Fibroblast of villous mesenchyme (primary cell): ENCODE measurements at places on chromosomes 1 and 21. TPM values are rescaled to one million over a fixed set of nuclear protein-coding genes. Genes with fewer than 3 reads are reported as not detected.

Gene ATP1A4
- total RNA-seq, result not detected in 2 replicates

Gene FH
- total RNA-seq, result 111 and 128 TPM in 2 replicates

Gene HMGN2
- total RNA-seq, result 223 and 252 TPM in 2 replicates

Gene ANGPTL1
- 2.6 and 4.3 TPM in 2 replicates for total RNA-seq

- no peak for DNase-seq
These were observed 48.5 kb downstream of the CDC7 start for GRCh38 chr1:91549041-91549735.

DNA sequence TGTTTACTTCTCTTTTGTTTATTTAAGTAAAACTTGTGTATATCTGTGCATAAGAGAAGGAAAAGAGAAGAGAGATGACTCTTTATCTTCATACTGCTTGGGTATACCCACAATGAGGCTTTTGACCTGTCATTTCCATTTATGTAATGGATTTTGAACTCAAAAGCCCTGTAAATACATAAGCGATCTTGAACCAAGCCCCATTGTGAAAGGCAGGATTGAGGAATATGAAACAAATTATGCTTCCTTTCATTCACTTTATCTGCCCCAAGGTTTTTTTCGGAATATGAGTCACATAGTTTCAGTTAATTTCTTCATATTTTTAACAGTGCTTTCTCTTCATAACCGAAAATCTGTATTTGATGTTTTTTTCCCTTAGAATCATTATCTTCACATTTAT lies 21.4 kb downstream of the CNST start:
- DNase-seq, result peak; percentile 76

DNA sequence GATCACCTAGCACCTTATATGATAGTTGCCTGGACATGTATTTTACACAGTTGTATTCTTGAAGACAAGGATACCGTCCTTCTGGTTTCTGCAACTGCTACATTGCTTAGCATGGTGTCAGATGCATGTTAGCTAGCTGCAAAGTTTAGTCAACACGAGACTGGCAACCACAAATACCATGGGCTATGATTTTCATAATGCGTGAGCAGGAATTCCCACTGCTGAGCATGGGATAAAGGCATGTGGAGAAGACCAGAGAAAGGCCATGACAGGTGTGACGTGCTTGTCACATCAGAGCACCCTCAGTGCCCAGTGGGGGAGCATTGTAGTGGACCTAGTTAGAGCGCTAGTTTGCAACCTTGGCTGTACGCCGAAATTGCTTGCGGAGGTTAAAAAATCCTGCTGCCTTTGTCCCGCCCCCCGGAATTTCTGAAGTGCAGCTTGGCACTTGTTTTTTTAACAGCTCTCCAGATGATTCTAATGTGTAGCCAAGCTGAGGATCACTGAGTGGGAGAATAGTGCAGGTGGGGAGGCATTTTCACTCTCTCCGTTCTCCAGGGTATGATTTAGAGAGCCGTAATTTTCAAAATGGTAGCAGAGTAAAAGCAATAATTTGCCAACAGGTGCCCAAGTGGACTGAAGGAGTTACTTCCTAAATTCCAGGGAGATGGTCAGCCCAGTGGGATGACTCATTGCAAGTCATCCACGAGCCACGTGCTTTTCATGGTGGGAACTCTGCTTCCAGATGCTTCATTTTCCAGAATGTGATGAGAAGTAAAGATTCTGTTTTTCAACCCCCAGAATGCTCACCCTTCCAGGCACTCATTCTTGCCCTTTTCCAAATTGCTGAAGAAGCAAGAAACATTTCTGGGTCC lies 81.0 kb downstream of the CNIH3 start:
- DNase-seq, result peak; percentile 71

- DNase-seq, result peak; percentile 88
These were observed at the start of gene SLC6A9 for GRCh38 chr1:44031252-44032169. SLC6A9 (minus strand) TSS chr1:44031462; CDS start chr1:44024277, 7,185 bp downstream.

DNA sequence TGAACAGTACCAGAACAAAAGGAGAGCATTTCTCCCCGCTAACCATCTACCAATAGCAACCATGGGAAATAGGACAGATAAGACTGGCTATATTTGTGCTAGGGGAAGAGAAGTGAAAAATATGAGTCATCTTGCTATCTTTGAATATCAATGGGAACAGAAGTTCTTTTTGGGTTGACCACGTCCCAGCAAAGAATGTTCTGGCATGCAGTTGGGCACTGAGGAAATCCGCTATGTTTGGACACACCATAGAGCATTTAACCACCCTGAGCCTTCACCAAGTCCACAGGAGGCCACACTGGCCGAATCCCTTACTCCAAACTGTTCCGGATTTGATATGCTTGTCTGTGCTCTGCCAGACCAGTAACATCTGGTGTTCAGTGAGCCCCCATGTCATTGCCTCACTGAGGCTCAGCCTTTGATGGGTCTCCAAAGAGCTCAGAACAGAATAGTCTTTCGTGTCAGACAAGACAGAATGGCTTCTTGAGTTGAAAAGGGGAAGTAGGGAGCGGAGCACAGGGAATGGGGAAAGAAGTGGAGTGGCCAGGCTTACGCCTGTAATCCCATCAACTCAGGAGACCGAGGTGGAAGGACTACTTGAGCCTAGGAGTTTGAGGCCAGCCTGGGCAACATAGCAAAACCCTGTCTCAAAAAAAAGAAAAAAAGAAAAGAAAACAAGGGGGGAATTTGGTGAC lies 81.4 kb downstream of the SMYD2 start:
- DNase-seq, result peak; percentile 48

DNA sequence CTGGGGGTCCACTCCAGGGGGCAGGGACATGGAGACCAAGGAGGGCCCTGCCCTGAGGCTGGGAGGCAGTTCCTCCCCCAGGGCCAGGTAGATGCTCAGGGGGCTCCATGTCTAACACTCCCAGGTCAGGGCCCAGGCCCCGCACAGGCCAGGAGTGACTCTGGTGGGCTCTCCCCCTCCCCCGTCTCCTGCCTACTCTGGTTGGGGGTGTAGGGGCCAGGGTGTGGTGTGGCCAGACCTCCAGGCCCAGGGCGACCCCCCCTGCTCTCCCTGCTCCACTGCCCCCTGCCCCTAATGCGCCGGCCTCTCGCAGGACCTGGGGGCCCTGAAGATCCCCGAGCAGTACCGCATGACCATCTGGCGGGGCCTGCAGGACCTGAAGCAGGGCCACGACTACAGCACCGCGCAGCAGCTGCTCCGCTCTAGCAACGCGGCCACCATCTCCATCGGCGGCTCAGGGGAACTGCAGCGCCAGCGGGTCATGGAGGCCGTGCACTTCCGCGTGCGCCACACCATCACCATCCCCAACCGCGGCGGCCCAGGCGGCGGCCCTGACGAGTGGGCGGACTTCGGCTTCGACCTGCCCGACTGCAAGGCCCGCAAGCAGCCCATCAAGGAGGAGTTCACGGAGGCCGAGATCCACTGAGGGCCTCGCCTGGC lies 19.7 kb upstream of the CCDC27 start:
- no peak for DNase-seq

- no peak for DNase-seq
These were observed 7.4 kb downstream of the PLEKHN1 start for GRCh38 chr1:973459-974292.

- DNase-seq, result peak; percentile 86
These were observed 159.1 kb upstream of the RAB4A start for GRCh38 chr1:229111703-229112319.

- DNase-seq, result no peak
These were observed 41.6 kb downstream of the MATN1 start for GRCh38 chr1:30681782-30682181.

- DNase-seq, result peak; percentile 78
These were observed 204.8 kb upstream of the ADAMTS5 start for GRCh38 chr21:27171707-27172106.

GRCh38 chr1:154808261-154808908 lies 61.7 kb downstream of the KCNN3 start:
- DNase-seq, result no peak

GRCh38 chr1:233166896-233167295 lies 128.6 kb downstream of the PCNX2 start:
- DNase-seq, result no peak

DNA sequence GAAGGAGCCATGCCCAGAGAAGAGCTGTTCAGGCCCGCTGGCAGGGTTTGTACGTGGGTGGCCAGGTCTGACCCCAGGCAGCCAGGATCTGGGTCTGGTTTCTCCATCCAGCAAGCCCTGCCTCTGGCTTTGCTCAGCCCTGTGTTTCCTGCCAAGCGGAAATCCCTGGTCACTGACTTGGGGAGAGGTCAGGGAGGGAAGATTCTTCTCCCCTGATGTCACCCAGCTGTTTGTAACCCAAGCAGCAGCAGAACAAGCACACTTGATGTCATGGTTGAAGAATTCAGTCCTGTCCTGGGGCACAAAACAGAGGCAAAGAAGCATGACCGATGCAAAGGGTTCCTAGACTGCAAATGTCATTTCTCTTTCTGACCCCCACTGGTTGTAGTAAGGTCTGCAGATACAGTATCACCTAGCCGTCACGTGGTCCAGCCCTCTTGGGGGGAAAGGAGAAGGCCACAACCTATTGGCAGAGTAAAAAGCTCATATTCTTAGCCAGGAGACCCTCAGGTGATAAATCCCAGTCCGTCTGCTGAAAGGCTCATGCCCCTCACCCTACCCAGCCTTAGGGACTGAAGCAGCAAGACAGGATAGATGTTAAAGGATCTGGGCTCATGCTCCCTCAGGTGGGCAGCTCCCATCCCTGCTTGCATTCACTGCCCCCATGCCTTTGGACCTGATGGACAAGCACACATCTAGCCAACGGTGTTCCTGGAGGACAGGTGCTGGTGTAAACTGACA lies 120.9 kb downstream of the SYT2 start:
- peak; percentile 99 for DNase-seq

- peak; percentile 78 for DNase-seq
These were observed 789 bp upstream of the PTPN14 start for GRCh38 chr1:214552174-214552608.
